ENCODE measurements at places on chromosomes 6 and 20.

GRCh38 chr6:45200510-45200909 is 127.6 kb upstream of the RUNX2 start:
- DNase-seq, result no peak

- DNase-seq, result no peak
Measured at GRCh38 chr6:113805173-113805790, 51.9 kb upstream of the MARCKS start.

GRCh38 chr6:6516666-6517458 is 71.7 kb upstream of the LY86 start:
- DNase-seq, result no peak

DNA sequence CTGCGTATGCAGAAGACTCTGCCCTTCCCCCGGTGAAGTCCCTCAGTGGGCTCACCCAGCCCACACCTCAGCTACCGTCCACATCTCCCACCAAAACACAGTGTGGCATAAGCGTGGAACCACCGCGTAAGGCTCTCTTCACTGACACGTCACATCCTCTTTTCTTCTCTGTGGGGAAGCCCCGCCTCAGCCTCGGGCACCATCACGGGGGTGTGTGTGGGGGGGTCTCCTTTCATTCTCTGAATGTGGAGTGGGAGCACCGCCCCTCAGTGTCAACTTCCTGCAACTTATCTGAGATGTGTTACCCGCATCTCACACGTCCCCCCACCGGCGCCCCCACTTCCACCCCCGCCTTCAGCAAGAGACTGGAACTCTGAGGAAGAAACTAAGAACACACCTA is 388.4 kb upstream of the JARID2 start:
- peak; percentile 88 for DNase-seq

- no peak for DNase-seq
Measured at GRCh38 chr6:5208471-5208971, 52.2 kb downstream of the LYRM4 start.

- DNase-seq, result no peak
Measured at GRCh38 chr6:90219209-90219985, 77.2 kb downstream of the BACH2 start.

- no peak for DNase-seq
Measured at GRCh38 chr20:51100617-51101016, 77.7 kb upstream of the KCNG1 start.

DNA sequence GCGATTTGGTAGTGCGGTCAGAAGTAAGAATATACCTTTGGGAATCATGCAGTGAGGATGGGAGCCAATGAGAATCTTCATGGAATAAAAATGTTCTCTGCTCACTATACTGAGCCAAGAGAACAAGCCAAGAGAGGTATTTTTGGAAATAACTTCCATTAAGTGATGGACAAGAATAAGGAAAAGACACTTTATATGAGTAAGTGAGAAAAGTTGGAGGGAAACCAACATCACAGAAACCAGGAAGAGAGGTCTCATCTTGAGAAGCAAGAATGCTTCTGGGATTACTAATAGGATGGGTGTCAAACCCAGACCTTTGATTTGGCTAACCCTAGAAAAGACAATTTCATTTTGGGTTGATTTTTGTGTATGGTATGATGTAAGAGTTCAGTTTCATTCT is 181.2 kb upstream of the JAG1 start:
- DNase-seq, result no peak

DNA sequence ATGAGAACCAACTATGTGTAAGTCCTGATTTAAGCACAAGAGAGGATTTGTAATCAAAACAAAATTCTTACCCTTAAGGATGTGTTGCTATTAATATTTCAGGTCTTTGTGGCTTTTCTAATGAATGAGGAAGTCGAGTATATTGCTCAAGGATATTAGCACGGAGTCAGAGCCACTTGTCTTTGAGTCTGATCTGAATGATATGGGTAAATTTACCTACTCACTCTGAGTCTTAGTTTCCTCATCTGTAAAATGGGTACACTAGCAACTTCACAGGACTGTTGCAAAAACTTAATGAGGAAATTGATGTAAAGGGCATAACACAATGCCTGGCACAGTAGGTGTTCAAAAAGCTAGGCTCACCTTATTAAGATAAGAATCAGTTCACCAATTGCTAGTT is 30.0 kb upstream of the QKI start:
- DNase-seq, result no peak

- DNase-seq, result no peak
Measured at GRCh38 chr6:158000530-158001307, 19.1 kb downstream of the SYNJ2 start.

- DNase-seq, result no peak
Measured at GRCh38 chr20:64001607-64002011, 20.7 kb downstream of the PRPF6 start.

DNA sequence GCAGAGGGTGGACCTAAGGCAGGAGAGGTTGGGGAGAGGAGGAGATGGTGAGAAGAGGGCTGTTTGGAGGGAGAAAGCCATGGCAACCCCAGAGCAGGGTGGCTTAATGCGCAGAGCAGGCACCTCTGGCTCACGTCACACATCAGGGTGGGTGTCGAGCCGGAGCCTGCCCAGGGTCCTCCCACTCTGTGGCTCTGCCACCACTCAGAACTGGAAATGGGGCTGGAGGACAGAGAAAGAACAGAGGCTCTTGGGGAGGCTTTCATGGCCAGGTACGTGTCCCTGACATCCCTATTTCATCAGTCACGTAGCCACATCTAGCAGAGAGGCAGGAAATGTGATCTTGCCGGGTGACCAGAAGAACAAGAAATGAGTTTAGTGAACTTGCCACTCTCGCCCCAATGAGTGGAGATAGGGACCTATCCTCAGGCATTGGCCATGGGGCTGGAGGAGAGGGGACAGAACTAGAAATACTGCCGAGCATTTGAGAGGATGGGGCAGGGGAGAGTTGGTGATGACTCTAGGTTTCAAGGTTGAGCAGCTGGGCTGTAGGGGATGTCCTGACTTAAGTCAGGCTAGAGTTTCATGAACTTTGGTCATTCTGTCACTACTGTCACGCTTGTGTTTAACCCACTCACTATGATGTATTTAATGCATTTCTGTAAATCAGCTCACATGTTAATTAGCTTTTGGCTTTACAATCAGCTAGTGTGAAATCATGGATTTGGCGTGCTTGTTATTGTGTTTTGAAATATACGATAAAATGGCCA is 52.7 kb downstream of the CDH26 start:
- no peak for DNase-seq

- DNase-seq, result no peak
Measured at GRCh38 chr6:116074732-116075390, 14.2 kb upstream of the FRK start.

GRCh38 chr6:38119516-38119915 is 300.0 kb downstream of the ZFAND3 start:
- no peak for DNase-seq

DNA sequence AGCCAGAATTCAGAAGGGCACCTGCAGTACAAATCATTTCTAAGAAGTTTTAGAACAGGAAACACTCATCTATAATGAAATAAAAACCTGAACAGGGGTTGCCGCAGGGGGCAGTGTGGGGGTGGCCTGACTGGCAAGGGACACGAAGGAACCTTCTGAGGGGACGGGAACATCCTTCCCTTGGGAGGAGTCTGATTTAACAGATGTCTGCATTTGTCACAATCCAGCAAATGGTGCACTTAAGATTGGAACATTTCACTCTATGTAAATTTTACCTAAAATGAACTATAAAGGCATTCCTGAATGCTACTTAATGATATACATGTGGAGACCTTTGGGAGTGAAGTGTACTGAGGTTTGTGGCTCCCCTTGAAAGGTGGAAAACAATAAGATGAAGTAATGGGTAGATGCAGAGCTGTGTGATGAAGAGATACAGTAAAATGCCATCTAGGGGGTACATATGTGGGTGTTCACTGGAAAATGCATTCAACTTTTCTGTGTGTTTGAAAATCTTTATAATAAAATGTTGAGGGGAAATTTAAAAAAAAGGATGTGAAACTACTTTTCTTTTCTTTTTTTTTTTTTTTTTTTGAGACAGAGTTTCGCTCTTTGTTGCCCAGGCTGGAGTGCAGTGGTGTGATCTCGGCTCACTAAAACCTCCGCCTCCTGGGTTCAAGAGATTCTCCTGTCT is 89.5 kb downstream of the SNX5 start:
- DNase-seq, result no peak

DNA sequence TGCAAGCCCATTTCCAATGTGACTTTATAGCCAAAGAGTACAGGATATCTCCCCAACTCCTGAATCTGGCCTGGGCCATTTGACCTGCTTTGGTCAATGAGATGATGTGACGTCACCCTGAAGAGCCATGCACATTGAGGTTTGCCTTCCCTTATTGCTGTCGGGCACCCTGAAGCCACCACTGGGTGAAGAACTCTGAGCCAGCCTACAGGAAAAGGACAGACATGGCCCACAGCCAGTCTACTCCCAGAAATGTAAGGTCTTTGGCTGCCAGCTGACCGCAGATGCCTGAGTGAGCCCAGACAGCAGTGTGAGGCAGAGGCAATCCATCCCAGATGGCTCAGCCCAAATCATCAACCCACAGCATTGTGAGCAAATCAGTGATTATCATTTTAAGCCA is 3.7 kb upstream of the SYNDIG1 start:
- no peak for DNase-seq

GRCh38 chr6:147922799-147923198 is 414.3 kb downstream of the SAMD5 start:
- no peak for DNase-seq

DNA sequence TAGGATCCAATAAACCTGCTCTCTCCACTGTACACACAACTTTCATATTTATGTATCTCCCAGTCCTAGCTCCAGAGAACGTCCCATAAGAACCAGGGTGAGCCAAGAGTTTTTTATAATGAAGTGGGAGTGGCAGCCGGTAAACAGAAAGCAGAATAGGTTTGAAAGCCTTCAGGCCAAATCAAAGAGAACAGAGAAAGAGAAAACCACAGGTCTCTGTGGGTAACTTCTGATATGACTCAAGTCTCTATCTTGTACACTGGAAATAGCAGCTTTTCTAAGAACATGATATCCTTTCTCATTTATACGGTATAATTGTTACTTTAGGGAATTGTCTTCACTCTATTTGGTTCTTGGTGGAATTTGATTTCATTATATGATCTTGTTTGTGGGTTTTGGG is 273.6 kb downstream of the PACRG start:
- no peak for DNase-seq

DNA sequence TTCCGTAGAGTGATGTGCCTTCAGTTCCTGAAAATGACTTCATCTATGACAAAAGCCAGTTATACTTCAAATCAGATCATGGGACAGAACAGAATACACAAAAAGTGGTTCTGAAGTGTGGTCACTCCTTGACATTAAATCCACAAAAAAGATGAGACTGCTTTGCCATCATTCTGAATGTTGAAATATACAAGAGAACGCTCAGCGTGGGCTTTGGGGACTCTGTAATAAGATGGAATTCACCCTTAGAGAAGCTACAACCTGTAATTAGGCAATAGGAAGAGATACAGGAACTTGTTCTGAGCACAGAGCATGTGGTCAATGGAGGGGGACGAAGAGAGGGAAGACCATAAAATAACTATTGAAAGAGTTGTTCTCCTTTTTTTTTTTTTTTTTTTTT is 184.3 kb downstream of the CARMIL1 start:
- no peak for DNase-seq
